ENCODE measurements at places on chromosomes 5 and 9. TPM values are rescaled to one million over a fixed set of nuclear protein-coding genes. Genes with fewer than 3 reads are reported as not detected.

The SLC34A1 gene
- total RNA-seq = not detected

The SPARC gene
- total RNA-seq = 339 TPM

DNA sequence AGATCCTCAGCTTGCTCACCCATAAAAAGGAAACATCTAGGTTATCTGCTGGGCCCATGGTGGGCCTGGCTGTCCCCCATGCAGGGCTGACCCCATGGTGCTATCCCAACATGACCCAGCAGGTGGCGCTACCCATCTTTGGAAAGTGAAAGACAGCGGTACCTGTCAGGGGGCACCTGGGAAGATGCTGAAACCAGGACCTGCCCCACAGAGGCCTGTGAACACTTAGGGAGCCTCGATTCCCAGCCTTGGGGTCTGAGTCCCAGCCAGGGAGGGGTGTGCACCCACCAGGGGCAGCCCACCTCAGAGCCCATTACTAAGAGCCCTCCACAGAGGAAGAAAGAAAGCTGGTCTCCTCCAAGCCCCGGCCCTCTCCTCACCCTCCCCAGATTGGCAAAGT lies 46.6 kb upstream of the IPPK start:
- peaks cover 84% of the 10 kb centered on the region for H3K36me3 ChIP-seq
- peaks cover 5% of the 10 kb centered on the region for H3K4me1 ChIP-seq
- peak; percentile 54 for DNase-seq
- no peak overlapping the region for H3K4me3 ChIP-seq
- no peak overlapping the region for H3K27ac ChIP-seq
- no peaks in the 10 kb centered on the region for H3K27me3 ChIP-seq

The CYSTM1 gene
- 35.5 TPM for total RNA-seq

- no peak overlapping the region for H3K27ac ChIP-seq
- no peaks in the 10 kb centered on the region for H3K4me1 ChIP-seq
- H3K4me3 ChIP-seq = no peak overlapping the region
- DNase-seq = no peak
- peaks cover 11% of the 10 kb centered on the region for H3K27me3 ChIP-seq
Observed at GRCh38 chr5:111337688-111338087, 113.5 kb downstream of the CAMK4 start.

The SEMA6A gene
- 10.6 TPM for total RNA-seq
